ENCODE measurements at places on chromosomes 2 and 18.
A peak's percentile ranks its signal among the peaks of the same experiment; 100 is the strongest.

DNA sequence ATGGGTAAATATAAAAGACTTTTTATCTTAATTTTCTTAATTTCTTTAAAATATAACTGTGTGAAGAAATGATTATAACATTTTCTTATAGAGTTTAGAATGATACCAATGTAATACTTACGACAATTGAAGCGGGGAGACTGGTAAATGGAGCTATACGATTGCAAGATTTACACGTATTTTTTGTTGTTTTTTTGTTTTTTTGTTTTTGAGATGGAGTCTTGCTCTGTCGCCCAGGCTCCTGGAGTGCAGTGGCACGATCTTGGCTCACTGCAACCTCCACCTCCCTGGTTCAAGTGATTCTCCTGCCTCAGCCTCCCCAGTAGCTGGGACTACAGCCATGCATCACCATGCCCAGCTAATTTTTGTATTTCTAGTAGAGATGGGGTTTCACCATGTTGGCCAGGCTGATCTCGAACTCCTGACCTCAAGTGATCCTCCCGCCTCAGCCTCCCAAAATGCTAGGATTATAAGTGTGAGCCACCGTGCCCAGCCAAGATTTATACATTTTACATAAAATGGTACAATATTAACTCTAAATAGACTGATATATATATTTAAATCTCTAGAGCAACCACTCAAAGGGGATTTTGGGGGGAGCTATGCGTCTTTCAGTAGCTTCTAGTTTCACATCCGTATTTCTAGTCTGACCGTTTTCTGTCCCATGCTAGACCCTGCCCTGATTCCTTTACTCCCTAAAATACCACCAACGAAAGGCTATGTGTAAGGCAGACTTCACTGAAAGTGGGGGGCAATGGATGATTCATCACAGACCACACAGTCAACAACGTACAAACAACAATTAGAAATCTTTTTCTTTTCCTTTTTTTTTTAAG is 28.2 kb upstream of the ATG16L1 start:
- DNase-seq = no peak

- DNase-seq = no peak
Observed at GRCh38 chr18:48615566-48616401, 77.0 kb downstream of the CTIF start.

- no peak for DNase-seq
Observed at GRCh38 chr2:40401896-40402295, 50.0 kb downstream of the SLC8A1 start.

GRCh38 chr2:199962203-199962602 is 6.8 kb downstream of the MAIP1 start:
- DNase-seq = no peak

- no peak for DNase-seq
Observed at GRCh38 chr2:101989740-101990460, 1.9 kb upstream of the IL1R2 start.

- DNase-seq = peak; percentile 76
Observed at GRCh38 chr18:12750076-12750714, 47.4 kb downstream of the PSMG2 start.

GRCh38 chr2:58739033-58739432 is 497.9 kb upstream of the FANCL start:
- DNase-seq = no peak

GRCh38 chr2:47293976-47294375 is 109.0 kb upstream of the MSH2 start:
- no peak for DNase-seq

- DNase-seq = no peak
Observed at GRCh38 chr18:58363767-58364540, 264.9 kb downstream of the ALPK2 start.

GRCh38 chr2:112433932-112434730 is 686 bp upstream of the RGPD8 start:
- DNase-seq = no peak

Measured in NCI-H524 (cell line).